ENCODE measurements at places on chromosomes 4 and X.

DNA sequence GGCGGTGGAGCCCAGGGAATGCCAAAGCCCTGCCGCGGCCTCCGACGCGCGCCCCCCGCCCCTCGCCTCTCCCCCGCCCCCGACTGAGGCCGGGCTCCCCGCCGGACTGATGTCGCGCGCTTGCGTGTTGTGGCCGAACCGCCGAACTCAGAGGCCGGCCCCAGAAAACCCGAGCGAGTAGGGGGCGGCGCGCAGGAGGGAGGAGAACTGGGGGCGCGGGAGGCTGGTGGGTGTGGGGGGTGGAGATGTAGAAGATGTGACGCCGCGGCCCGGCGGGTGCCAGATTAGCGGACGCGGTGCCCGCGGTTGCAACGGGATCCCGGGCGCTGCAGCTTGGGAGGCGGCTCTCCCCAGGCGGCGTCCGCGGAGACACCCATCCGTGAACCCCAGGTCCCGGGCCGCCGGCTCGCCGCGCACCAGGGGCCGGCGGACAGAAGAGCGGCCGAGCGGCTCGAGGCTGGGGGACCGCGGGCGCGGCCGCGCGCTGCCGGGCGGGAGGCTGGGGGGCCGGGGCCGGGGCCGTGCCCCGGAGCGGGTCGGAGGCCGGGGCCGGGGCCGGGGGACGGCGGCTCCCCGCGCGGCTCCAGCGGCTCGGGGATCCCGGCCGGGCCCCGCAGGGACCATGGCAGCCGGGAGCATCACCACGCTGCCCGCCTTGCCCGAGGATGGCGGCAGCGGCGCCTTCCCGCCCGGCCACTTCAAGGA lies at the start of gene FGF2:
Gene FGF2, plus strand, starts transcription at position 279 of the 705 bp plus-strand sequence. Its CDS starts 344 bp downstream, at position 623.
- peak; percentile 58 for DNase-seq

DNA sequence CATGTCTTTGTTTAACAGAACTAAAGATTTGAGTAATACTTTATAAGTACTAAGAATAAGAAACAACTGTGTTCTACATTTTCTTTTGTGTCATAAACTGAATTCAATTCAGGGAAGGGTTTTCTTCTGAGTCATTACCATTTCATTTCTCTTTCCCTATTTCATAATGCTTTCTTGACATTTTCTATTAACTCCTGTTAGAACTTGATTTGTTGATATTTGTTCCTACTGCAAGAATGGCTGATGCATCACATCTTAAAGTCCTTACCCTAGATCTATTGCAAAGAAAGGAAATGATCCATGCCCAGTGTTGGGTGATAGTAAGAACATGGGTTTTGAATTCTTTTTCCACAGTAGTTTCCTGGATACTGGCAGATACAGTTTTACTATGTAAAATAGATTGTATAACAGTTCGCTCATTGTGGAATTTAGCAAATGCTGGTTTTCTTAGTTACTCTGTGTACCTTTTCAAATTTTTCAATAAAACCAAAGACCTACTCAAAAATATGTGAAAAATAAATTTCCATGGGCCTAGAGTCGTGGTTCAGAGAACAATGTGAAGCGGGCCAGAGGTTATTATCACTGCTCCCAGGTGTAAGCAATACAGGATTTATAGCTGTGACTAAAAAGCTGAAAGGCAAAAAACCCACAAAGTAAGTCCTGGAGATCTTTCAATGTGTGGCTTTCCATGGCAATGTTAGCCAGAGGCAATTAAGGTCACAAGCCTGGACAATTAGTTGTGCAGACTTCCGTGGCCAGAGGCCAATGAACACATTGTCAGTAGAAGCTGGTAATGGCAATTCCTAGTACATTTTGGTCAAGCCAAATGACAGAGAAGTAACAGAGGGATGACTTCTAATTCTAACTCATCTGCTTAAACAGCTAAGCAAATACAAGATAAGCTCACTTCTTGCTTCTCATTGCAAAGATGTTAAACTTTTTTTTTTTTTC lies 127.3 kb upstream of the FAT4 start:
- no peak for DNase-seq

DNA sequence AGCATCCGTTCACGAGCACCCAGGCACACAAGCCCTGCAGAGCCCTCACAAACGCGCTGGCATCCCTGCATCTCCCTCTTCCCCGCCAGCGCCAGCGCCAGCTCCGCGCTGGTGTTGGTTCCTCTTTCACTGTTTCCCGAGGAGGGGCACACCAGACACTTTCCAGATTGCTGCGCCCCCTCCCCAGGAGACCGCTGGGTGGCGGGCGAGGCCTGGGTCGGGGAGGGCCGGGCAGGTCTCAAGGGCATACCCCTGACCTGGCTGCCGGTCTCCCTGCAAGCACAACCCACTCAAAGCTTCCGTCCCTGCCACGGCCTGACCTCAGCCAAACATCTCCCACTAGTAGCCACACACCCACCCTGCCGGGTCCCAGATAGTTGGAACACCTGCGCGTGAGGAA lies 2.2 kb upstream of the NKX1-1 start:
- DNase-seq = no peak

- no peak for DNase-seq
Measured at GRCh38 chrX:129496625-129497024, 26.7 kb downstream of the SMARCA1 start.

DNA sequence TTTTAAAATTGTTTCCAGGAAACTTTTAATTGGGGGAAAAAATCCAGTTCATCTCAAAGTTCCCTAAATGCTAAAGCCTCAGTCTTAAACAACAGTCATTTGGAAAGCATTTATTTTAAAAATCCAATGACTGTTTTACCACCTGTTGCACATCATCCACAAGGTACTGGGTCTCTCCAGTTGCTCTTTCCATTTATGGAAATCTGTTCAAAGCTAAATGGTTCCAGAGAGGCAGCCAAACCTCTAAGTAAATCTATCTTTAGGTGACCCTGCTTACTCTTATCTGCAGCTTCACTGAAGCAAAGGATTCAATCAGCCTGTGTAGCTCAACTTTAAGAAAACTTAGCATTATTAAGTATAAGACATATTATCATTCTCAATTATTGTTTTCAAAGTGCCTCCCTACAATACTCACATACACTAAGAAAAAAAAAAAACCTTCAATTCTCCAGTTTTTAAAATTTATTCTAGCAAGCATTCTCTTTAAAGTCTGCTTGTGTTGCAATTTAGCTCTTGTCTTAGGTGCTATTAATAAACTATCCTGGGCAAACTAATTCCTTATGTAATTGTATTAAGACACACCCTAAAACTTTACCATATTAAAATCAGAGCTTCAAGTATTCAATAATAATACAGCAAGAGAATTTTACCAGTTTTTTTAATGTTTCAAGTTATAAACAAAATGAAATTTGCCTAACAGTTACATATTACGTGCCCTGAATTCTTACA lies 60.6 kb downstream of the NOCT start:
- DNase-seq = no peak

DNA sequence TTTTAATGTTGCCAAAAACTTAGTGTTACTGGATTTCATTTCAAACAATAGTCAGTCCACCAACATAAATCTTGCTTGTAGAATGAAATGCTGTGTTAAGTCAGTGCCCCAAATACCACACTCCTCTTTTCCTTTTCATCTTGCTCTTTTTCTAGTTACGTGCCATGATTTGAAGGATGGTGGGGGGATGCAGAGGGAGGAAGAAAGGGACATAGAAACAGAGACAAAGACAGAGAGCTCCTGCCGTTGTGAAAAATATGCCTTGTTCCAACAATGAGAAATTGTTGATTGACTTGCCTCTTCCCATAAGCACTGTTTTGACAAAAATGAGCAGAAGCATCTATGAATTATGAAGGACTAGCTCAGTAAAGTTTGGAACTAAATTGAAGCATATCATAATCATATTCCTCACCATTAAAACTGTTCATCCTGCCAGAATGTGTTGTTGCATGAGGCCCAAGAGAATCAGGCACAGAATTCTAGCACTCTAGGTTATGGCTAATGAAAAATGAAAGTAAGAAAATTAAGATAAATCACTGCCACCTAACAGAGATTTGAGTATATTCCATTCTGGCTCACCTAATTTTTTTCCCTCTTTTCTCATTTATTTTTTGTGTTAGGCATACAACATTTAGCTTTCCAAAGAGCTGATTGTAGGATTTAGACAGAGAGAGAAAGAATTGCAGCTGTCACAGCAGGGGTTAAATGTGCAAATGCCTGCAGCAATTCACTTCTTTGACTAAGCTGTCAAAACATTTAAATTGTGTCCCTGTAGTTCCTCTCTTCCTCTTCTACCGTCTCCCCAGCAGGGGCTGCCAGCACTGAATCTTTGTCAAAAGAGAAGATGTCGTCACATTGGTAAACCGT lies 111.6 kb upstream of the PTPN13 start:
- no peak for DNase-seq

DNA sequence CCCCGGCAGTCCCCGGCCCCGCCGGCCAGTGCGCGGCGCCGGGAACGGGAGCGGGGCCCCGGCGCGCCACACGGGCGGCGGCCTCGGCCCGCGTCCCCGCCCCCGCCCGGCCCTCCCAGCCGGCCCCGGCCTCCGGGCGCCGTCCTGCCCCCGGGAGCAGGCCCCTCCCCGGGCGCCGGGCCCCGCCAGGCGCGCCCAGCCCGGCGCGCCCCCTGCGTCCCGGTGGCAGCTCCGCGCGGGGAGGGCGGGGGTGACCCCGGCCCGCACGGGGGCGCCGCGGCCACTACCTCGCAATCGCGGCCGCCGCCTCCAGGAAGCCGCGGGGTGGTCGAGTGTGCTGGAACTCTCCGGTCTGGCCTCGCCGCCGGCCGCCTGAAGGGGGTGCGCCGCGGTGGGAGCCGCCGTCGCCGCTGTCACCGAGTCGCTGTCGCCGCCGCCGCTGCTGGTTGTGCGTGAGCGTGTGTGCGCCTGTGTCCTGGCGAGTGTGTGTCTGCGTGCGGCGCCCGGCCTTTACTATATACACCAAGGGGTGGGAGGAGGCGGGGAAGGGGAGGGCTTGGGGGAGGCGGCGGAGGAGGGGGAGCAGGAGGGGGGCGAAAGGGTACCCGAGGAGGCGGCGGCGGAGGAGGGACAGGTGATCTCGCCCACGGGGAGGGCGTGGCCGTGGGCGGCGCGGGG lies at the start of gene RAI2:
Gene RAI2, minus strand, starts transcription at position 488 of the 678 bp plus-strand sequence. CDS start 59,288 bp downstream, outside the sequence.
- DNase-seq = peak; percentile 36

DNA sequence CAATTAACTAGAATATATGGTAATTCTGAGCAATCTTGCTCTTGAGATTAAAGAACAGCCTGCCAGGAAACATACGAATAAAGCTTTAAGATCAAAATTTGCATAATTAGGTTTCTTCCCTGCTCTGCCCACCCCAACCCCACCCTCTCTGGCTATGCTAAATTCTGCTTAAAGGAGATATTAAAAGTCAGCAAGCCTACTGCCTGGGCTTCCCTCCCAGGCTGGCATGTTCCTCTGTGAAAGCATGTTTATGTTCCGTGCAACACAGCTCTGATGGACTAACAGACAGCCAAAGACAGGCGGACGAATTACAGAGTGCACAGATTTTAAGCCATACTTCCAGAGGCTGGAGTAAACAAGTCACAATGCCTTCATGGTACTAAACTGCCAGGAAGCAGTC lies 28.4 kb downstream of the CD99L2 start:
- no peak for DNase-seq

- DNase-seq = peak; percentile 87
Measured at GRCh38 chr4:7960790-7961655, 21.4 kb upstream of the AFAP1 start.

DNA sequence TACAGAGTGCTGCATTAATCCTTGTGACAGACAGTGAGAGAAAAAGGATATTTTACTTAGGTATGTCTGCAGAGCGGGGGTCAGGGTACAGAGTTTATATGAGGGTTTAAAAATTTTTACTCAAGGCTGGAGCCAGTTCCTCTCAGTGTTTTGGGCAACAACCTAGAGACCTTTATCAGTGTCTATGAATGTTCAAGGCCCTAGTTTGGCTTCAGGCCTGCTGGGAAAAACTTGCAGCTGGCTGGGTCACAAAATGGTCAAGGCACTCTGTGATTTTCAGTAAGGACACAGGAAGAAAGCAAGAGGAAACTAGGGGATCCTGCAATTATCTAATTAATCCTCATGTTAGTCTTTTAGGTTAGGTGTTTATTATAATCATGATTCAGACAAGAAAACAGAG lies 10.8 kb upstream of the C4orf54 start:
- no peak for DNase-seq

GRCh38 chr4:182491719-182492118 lies 248.5 kb downstream of the TENM3 start:
- no peak for DNase-seq

- DNase-seq = no peak
Measured at GRCh38 chrX:81208916-81209315, 7.0 kb downstream of the SH3BGRL start.

GRCh38 chrX:56802921-56803849 lies 74.1 kb downstream of the NBDY start:
- DNase-seq = peak; percentile 59

DNA sequence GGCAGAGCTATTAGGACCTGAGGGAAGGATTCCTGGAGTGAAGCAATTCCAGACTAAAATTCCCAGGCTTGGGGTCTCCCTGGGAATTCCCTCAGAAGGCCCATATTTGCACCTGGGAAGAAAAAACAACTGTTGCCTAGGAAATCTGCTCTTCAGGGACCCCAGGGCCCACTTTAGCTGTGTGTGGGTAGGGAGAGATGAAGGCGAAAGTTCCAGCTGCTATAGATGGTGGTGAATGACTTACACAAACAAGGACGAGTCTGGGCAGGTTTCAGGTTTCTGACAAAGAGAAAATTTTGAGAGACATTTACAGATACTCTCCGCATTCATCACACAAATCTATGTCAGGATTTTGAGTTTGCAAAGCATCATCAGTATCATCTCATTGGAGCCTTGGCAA lies 126.1 kb downstream of the GPC3 start:
- DNase-seq = no peak

DNA sequence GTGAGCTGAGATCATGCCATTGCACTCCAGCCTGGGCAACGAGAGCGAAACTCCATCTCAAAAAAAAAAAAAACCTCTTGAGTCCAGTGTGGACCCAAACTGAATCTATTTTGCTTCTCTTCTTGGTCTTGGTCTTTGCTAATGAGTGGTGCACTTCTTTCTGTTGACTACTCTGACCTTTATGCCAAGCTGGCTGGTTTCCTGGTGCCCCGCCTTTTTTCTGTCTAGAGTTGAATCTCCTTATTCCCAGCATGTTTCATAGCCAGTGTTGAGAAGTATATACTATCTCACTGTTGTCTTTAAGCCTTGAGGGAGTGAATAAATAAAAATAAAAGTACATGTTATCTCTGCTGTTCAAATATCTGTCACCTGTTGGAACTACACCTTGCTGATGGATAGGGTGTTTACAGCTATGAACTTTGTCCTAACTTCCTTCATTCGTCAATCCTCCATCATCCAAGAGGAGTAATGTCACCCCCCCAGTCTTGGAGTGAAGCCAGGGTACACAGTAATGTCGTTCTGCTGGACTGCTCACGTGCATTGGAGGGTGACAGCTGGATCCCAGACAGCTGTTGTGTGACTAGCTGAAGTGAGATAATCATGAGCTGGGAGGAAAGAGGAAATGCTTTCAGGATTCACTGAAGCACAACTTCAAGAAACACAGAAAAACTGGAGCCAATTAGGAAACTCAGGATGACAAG lies 99.3 kb upstream of the PRKG2 start:
- DNase-seq = no peak

GRCh38 chr4:40848251-40848650 lies 98.5 kb downstream of the NSUN7 start:
- no peak for DNase-seq

GRCh38 chrX:11464380-11464779 lies 171.2 kb downstream of the AMELX start:
- DNase-seq = no peak

GRCh38 chrX:33725535-33726210 lies 406.4 kb downstream of the FAM47A start:
- DNase-seq = no peak

- no peak for DNase-seq
Measured at GRCh38 chr4:154740462-154740861, 3.3 kb upstream of the LRAT start.

- no peak for DNase-seq
Measured at GRCh38 chrX:105845631-105846030, 23.3 kb downstream of the NRK start.

- no peak for DNase-seq
Measured at GRCh38 chr4:146478009-146478408, 43.7 kb downstream of the SLC10A7 start.

All from stimulated activated CD4-positive, alpha-beta T cell treated with anti-CD3 and anti-CD28 coated beads, Interleukin-15, amount 100 ng/mL, for 24 hours (primary cell).